ENCODE measurements at places on chromosomes 7 and 10. TPM values are rescaled to one million over a fixed set of nuclear protein-coding genes. Genes with fewer than 3 reads are reported as not detected.

The NEUROD6 gene
- not detected for total RNA-seq

The C10orf143 gene
- 2.7 TPM for total RNA-seq

The GARIN1A gene
- 3.4 TPM for total RNA-seq

The FKBP6 gene
- total RNA-seq, result not detected

The PIK3CG gene
- 36.5 TPM for total RNA-seq

The CPA4 gene
- total RNA-seq, result not detected

The HMX2 gene
- total RNA-seq, result not detected

The EMX2 gene
- not detected for total RNA-seq

All from T-helper 1 cell treated with Interleukin-12 subunit alpha and Interleukin-12 subunit beta and Interleukin-4 antibody, amounts not matched to agents 30 ng/mL and 1 ng/mL, for 36 hours (primary cell).